ENCODE measurements at places on chromosomes 6 and 20.

GRCh38 chr6:5472571-5472970 lies 211.3 kb downstream of the FARS2 start:
- DNase-seq = peak; percentile 73

DNA sequence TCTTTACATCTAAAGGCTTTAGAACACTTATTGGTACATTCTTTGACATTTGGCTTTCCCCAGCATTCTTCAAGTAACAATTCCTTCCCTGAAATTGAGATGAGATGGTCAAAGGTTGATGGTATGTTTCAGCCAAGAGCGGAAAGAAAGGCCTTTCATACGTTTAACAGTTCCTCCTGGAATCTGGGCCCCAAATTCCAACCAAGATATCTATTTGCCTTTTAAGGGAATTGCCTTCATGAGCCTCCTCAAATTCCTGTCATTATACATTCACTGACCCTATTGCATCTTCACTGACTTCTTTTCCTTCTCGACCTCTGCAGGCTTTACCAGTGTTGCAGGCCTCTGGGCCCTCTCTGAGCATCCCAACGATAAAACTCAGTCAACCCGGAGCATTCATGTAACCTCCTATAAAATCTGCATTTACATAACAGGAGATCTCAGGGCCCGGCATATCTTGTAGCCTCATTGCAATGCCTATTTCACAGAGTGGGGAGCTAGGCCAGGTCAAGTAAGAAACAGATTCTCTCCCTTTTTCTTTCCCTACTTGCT lies 18.3 kb upstream of the WFDC9 start:
- no peak for DNase-seq

GRCh38 chr6:17883665-17884497 lies 103.6 kb downstream of the KIF13A start:
- no peak for DNase-seq

DNA sequence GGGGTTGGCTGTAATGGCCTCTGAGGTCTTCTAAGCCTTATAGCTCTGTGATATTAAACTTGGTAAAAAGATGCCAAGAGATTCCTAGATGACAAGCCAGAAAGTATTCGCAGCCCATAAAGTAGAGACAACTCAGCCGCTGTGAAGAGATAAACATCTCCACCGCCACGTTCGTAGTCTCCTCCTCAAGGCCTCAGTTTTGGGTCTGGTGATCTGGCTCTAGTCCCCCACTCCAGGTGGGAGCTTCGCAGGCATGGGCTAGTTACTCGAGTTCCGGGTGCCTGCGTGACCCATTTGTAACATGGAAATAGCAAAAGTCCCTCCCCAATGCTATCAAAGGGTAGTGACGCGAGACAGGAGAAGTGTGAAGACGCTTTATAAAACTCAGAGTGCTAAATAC lies 28.3 kb upstream of the AFDN start:
- no peak for DNase-seq

- no peak for DNase-seq
Observed at GRCh38 chr20:49710971-49711666, 2.6 kb downstream of the B4GALT5 start.

GRCh38 chr6:100257793-100258395 lies 206.8 kb downstream of the SIM1 start:
- peak; percentile 27 for DNase-seq

All from PC-3 (cell line).